ENCODE measurements at places on chromosomes 6 and 20.

DNA sequence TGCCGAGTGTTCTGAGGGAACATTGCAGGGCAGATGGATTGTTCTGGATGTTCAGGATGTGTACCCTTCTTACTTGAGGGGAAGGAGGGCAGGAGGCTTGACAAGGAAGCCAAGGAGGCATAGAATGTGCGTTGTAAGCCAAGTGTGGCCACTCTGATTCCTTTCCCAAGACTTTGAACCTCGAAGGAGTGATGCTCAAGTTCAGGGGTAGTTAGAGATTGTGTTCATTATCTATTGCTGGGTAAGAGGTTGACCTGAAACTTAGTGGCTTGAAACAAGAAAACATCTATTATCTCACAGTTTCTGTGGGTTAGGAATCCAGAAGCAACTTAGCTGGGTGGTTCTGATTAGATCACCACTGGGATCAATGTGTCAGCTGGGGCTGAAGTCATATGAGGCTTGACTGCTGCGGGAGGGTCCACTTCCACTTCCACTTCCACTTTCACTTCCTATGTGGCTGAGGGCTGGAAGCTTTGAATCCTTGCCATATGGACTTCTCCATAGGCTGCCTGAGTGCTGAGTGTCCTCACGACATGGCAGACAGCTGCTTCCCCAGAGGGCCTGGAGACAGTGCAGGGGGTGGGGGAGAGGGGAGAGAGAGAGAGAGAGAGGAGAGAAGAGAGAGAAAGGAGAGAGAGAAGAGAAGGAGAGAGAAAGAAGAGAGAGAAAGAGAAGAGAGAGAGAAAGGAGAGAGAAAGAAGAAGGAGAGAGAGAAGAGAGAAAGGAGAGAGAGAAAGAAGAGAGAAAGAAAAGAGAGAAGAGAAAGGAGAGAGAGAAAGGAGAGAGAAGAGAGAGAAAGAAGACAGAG is 6.9 kb upstream of the CD40 start:
- DNase-seq, result no peak

- DNase-seq, result no peak
These were observed 51.3 kb downstream of the AKAP12 start for GRCh38 chr6:151290877-151291721.

- DNase-seq, result no peak
These were observed 24.7 kb upstream of the RALGAPA2 start for GRCh38 chr20:20737158-20737557.

DNA sequence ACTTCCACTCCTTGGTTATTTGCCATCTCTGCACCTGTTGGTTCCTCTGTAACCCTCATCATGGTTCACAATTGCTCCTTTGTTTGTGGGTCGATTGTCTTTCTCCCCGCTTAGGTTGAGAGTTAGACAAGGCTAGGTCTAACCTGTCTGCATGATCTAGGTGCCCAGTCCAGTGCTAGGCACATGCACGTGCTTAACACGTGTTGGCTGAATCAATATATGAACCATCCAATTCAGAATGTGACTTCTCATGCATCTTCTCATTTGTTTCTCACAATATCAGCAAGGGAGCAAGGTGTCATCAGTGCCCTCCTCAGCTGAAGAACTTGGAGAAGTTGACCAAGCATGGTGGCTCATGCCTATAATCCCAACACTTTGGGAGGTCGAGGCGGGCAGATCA is 36.9 kb upstream of the CTNNBL1 start:
- DNase-seq, result no peak

DNA sequence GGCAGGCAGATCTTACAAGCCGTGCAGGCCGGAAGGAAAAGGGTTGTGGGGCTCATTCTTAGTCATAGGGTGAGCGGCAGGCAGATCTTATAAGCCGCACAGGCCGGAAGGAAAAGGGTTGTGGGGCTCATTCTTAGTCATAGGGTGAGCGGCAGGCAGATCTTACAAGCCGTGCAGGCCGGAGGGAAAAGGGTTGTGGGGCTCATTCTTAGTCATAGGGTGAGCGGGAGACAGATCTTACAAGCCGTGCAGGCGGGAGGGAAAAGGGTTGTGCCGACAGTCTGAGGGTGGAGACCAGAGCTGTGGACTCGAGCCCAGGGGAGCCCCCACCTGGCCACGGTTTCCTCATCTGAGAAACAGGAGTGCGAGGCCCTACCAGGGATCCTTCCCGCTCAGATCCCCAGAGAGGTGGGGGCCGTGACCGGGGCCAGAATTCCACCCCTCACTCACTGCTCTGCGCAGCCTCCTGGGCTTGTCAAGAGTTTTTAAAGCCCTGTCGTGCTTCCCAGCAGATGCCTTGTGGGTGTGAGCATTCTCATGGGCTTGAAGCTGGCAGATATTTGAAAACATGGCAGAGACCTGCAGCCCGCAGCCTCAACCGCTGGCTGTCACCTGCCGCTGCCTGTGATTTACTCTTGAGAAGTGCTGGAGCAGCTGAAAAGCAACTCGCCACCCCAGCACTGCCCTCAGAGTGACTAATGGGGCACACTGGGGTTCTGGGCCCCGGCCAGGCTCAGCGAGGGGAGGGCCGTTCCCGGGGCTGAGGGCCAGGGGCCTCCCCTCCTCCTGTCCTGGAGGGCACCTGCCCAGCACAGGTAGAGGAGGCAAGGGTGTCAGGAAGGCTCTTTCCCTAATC is 31.9 kb downstream of the NTSR1 start:
- peak; percentile 90 for DNase-seq

DNA sequence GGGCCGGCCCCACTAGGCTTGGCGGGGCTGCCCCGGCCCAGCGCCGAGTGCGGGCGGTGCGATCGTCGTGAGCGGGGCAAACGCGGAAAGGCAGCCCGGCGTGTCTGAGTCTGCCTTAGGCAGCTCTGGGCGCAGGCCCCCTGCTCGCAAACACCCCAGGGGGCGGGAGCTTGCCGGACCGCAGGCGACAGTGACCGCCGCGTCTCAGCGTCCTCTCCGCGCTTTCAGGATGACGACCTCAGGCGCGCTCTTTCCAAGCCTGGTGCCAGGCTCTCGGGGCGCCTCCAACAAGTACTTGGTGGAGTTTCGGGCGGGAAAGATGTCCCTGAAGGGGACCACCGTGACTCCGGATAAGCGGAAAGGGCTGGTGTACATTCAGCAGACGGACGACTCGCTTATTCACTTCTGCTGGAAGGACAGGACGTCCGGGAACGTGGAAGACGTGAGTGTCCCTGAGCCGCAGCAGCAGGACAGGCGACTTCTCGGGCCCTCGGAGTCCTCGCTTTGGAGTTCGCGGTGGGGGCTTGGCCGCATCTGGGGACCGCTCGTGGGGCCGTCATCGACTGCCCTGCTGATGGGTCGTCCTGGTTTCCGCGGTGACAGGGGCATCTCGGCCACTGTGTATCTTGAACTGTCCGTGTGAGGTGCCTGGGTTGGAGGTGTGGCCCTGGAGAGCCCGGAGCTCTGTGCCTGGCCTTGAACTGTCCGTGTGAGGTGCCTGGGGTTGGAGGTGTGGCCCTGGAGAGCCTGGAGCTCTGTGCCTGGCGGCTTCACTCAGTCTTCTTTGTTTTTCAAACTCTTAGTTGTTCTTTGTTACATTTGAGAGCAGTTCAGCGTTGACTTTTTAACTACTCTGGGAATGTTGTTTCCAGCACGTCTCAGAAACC is 786 bp downstream of the ADRM1 start:
- DNase-seq, result no peak

- DNase-seq, result no peak
These were observed 1017.4 kb upstream of the MANEA start for GRCh38 chr6:94559829-94560537.

DNA sequence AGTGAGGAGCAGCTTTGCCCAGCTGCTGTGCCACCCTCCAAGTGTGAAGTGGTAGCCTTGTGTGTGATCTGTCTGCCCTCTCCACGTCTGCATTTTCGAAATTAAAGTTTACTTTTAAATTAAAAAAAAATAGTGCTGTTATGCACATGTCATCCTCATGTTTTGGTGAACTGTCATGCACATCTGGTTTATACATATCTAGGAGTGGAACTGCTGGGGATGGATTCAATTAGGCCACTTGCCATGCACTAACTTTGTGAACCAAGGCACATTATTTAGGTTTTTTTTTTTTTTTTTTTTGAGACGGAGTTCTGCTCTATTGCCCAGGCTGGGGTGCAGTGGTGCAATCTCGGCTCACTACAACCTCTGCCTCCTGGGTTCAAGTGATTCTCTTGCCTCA is 3.6 kb downstream of the GTSF1L start:
- no peak for DNase-seq

GRCh38 chr6:149046822-149047246 is 270.7 kb upstream of the TAB2 start:
- no peak for DNase-seq

- no peak for DNase-seq
These were observed 320.4 kb downstream of the LAMA2 start for GRCh38 chr6:129203190-129203900.

GRCh38 chr6:127635091-127635490 is 58.1 kb downstream of the C6orf58 start:
- DNase-seq, result no peak

DNA sequence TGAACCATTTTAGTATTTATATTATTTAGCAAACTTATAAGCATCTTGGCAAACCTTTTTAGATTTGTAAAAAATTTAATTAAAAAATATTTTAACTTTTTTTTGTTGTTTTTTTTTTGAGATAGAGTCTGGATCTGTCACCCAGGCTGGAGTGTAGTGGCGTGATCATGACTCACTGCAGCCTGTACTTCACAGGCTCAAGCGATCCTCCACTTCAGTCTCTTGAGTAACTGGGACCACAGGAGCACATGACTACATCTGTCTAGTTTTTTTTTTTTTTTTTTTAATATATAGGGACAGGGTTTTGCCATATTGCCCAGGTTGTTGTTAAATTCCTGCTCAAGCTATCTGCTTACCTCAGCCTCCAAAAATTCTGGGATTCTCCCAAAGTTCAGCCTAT is 161.1 kb downstream of the EYS start:
- DNase-seq, result no peak

- DNase-seq, result no peak
These were observed 61.3 kb upstream of the ZNFX1 start for GRCh38 chr20:49339123-49339522.

DNA sequence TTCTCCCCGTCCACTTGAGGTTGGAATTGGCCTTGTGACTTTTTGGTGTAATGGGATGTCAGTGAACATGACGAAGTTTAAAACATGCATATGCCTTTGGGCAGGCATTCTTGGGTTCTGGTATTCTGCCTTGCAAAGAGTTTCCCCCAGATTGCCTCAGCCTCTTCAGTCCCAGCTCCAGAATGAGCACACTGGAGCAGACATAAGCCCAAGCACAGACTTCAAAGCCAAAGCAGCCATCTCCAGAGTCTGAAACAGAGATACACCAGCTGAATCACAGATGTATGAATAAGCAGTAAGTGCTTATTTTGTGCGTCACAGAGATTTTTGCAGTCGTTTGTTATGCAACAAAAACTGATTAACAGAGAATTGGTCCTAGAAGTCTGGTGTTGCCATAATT is 546.0 kb downstream of the FRK start:
- no peak for DNase-seq

DNA sequence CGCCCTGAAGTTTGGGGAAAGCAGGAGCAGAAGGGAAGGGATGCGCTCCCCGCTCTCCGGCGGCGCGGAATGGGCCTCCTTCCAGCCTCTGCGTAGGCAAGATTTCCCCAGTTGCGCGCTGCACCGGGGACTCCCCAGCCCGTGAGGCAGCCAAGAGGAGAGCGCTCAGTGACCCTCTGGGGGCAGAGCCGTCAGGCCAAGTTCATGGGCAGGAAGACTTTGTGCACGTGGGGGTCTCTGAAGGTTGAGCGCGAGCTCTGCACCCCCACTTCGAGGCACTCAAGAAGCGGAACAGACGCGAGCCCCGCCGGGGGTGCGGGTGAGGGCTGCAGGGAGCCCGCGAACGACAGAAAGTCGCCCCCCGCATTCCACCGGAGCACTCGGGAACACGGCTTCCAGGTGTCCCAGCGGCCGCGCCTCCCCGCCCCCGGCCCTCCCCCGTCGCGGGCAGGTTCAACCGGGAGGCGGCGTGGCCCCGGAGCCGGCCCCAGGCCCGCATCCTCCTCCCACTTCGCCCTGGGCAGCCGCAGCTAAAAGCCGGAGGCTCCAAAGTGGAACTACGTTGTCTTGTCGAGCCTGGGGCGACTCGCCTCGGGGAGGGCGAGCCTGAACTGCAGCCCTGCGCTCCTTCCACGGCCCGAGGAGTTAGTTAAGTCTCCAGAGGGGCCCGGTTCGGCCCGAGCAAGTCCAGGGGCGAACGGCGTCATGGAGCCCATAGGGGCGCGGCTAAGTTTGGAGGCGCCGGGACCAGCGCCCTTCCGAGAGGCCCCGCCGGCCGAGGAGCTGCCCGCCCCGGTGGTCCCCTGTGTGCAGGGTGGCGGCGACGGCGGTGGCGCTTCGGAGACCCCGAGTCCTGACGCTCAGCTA is at the start of gene PPP1R3G:
Gene PPP1R3G, plus strand, starts transcription at position 561 of the 867 bp plus-strand sequence. Its CDS starts 145 bp downstream, at position 706.
- no peak for DNase-seq

DNA sequence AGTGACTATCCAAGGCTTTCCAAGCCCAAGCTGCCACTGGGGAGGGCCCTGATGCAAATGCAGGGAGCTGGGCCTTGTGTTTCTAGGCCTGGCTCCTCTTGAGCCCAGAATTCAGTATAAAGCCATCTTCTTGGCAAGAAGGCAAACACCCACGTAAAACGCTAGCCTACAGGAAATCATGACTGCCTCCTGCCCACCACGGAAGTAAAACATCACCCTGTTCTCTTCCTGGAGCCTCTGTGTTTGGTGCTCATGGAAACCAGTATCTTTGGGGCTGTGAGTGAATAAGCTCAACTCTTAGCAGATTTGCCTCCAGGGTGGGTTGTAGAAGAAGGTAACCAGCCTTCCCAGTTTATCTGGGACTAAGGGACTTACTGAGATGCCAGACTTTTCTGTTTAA is 271.0 kb downstream of the ZNF217 start:
- DNase-seq, result no peak

DNA sequence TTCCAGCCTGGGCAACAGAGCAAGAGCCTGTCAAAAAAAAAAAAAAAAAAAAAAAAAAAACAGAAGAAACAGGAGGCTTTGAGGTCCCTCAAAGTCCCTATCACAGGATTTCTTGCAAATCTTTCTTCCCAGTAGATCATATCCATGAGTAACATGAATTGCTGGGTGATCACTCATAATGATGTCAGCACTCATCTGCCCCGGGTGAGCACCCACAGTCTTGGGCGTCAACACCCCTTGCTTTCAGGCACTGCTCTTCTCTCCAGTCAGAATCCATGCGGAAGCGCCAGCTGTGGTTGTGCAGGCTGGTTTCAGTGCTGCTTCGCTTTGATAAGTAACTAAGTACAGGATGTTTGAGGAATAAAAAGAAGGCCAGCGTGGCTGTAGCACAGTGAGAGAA is 40.2 kb upstream of the INSM1 start:
- no peak for DNase-seq

DNA sequence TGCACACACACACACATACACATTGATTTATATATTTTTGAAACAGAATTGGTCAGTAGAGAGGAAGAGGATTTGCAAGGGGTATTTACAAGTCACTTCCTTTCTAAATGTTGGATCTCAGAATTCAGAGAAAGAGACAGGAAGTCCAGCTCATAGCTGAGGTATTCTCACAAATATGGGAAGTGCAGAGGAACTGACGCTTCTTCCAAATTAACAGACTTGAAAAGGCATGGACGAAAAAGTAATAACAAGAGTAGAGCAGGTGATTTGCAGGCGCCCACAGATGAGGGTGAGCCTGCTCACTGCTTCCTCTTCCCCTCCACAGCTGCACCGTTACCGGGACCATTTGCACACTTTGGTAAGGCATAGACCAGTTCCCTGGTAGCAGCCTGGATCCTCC is 246.4 kb downstream of the PHACTR1 start:
- DNase-seq, result no peak

All from activated T-helper 2 cell treated with anti-CD3 and anti-CD28 coated beads, Interferon-gamma antibody, Interleukin-2, Interleukin-4, amounts not matched to agents 10 μg/mL and 5 μg/mL and 100 μg/mL, durations not matched to agents 14 hours and 24 hours and 36 hours (primary cell).